ENCODE measurements at places on chromosomes 5 and 9.

GRCh38 chr5:34811706-34812105 is 27.3 kb upstream of the TTC23L start:
- no peak for DNase-seq

- no peak for DNase-seq
Measured at GRCh38 chr9:133323991-133324703, 11.8 kb downstream of the SURF6 start.

DNA sequence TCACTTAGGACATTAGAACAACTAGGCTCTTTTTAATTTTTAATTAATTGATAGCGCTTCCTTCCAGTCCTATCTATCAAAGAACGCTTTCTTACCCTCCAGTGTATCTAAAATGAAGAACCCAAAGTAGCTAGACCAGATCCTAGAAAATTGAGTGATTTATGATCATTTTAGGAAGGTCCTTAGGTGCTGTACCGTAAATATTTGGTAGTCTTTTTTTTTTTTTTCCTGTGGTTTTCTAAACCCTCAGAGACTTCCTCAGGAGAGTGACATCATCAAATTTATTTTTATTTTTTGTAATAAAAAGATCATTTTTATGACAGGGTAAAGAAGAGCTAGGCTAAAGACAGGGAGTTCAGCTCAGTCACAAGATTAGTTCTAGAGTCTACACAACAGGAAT is 197.4 kb downstream of the WDR70 start:
- DNase-seq = no peak

GRCh38 chr5:137269274-137269673 is 229.9 kb downstream of the SPOCK1 start:
- no peak for DNase-seq

DNA sequence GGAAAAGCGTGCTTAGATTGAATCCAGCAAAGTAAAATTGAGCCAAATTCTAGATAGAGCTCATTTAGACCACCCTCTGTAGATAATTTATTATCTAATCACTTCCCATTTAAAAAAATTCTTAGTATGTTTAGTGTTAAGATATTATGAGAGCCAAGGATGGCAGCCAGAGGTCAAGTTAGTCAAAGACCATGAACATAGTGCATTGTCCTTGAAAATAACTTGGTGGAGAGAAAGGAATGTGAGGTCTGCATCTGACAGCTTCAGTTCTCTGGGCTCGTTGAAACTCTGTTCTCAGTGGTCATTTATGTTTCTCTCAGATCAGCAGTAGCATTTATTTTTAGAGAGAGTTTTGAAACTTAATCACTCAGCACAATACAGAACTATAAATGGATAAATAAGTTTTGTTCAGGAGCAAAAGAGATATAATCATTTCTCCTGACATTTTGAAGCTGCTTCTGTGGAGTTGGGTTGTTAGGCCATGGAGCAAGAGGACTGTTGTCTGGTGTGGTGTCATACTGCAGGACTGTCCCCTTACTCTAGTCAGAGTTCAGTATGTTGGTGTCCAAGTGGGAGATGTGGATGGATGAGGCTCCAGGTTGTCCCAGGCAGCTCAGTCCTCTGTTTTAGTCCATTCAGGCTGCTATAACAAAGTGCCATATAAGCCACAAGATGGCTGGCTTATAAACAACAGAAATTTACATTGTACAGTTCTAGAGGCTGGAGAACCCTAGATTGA is 337.7 kb downstream of the FBXL7 start:
- no peak for DNase-seq

DNA sequence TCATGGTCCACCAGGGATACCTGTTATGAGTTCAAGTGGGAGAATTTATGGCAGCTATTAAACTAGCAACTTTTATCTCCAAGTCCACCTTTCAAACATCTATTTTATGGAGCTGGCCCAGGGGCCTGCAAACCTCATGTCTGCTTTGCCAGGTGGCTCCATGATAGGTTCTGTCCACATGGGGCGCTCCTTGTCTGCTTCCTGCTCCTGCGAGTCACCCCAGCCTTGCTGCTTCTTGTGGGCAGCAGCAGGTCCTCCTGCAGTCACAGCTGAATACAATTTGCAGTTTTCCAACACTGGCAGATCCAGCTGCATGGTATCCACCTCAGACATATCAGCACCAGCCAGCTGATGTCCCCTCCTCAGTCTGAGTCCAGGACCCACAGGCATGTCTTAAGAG is 39.6 kb upstream of the FRRS1L start:
- no peak for DNase-seq

DNA sequence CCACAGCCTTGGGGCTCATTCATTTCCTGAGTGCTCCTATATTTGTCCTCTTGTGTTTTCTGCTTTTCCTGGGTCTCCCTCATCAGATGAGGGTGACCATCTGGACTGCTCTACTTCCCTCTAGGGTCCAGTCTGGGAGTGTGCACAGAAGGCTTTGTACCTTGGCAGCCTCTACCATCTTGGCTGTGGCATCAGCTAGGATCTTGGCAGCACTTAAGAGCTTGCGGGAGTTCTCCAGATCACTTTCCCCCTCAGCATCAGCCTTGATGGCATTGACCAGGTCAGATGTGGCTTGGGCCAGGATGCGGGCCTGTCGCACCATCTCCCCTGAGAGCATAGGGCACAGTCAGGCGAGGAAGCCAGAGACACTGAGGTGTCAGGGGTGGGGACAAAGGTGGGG is 15.8 kb downstream of the TLN1 start:
- no peak for DNase-seq

DNA sequence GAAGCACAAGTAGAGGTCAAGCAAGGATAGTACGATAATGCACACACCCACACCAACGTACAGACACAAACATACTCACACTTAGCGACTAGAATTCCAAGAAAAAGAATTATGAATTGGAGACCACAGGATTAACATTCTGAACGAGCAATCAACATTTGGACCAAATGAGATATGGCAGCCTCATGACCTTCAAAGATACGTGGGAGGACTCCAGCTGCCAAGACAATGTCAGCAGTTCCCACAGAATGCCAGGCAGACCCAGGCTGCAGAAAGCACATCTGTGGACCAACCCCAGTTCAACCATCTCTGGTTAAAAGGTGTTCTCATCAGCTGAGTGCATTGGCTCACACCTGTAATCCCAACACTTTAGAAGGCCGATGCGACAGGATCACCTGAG is 187.6 kb upstream of the GRAMD2B start:
- DNase-seq = no peak

GRCh38 chr5:137822158-137822764 is 45.4 kb upstream of the MYOT start:
- DNase-seq = no peak

DNA sequence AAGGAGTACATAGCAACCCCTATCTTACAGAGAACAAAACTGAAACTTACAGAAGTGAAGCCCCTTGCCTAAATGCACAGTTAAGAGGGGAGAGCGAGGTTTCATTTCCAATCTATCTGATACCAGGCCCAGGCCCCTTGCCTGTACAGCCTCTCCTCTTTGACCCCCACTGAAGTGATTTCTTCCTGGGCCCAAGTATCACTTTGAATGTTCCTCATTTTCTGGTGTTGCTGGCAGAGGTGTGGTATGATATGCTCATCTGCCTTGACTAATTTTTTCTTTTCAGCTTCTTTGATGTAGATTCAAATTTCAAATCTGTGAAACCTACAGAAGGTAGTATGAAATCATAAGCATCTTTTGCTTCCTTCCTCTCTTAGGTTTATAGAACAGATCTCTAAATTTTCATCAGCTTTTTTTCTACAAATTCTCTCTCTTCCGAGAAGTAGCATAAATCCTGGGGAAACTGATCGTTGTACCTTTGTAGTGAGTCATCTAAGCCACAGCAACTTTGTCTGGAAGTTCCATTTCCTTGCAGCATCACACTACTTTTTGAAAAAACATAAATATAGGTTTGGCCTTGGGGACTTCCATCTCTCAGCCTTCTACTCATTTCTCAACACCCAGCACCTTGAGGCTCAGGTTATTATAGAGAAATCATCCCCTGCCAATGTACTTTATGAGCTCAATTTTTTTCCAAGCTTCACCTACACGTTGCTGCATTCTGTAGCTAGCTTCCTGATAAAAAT is 402.4 kb upstream of the PTGER4 start:
- no peak for DNase-seq

DNA sequence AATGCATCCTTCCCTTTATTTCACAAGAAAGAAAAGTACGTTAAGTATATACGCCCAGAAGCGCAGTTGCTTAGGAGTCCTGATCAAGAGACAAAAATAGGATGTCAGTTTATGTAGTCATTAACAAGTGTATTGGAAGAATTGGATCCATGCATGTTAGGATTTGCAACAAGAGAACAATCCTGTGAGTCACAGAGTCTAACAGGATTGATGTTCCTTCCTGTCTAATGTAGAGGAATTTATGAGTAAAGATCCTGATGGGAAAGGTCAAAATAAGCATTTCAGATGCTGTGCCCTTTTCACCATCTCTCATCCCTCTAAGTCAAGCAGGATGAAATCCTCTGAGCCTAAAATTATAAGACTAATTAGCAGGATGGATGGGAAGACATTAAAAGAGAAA is 406.0 kb upstream of the GRIA1 start:
- no peak for DNase-seq

- no peak for DNase-seq
Measured at GRCh38 chr9:136085815-136086212, 9.3 kb downstream of the NACC2 start.

- no peak for DNase-seq
Measured at GRCh38 chr5:90845723-90846554, 287.3 kb downstream of the ADGRV1 start.

- no peak for DNase-seq
Measured at GRCh38 chr5:117679046-117679445, 1104.4 kb upstream of the SEMA6A start.

DNA sequence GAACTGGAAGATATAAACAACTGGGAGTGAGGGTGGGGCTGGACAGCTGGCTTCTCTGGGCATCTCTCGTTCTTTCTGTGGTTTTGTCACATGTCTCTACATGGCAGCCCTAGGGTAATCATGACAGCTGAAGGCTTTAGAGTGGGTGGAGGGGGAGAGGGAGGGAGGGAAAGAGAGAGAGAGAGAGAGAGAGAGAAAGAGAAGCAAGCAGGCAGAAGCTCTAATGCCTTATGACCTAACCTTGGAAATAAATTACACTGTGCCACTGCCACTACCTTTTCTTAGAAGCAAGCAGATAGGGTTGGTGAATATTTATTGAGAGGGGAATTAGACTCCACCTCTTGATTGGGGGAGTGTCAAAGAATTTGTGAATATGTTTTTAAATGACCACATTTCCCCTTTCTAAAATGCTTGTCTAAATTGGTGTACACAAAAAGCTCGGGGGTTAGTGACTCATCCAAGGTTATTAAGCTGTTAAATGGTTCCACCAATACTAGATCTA is 2.6 kb upstream of the DAPK1 start:
- no peak for DNase-seq

DNA sequence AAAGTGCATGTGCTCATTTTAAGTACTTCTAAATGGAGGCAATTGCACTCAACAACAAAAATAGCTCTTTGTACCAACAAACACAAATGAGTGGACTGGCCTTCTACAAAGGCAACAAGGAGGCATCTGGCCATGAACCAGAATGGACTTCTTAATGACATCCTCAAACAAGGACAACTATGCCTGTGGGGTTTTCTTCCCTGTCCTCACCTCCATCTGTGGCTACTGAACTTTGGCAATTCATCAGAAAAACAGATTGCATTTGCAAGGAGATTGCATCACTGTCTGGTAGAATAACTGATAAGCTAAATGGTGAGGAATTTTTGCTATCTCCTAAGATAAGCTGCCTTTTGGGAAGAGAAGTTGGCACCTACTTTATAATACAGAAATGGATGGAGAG is 447.3 kb upstream of the CCNG1 start:
- no peak for DNase-seq

DNA sequence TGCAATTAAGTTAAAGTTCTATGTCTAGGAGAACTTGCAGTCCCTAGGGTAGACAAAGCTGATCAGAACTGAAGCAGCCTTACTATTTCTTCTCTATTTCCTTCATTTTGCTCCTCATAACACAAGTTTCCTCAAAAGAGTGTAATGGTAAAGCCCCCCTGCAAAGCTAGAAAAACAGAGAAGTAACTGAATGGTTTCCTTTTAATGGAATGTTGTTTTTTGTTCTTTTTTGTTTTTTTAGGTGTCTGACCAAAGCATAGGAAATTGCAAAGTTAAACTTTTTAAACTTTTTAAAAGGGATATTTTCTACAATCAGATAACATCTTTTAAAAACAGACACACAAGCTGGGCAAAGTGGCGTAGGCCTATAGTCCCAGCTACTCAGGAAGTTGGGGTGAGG is 145.7 kb downstream of the TLE1 start:
- no peak for DNase-seq

GRCh38 chr9:133772581-133772980 is 34.4 kb upstream of the SARDH start:
- no peak for DNase-seq

DNA sequence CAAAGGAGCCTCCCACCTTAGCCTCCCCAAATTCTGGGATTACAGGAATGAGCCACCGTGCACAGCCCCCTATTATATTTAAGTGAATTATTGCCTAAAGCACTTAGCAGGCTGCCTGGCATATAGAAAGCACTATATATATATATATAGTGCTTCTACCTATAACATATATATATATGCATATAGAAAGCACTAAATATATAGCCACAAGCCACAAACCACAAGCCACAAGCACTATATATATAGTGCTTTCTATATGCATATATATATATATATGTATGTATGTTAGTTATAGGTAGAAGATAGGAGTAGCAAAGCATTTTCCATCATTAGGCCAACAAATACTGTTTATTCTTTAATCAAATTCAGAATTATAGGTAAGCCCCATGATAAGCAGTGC is 185.8 kb downstream of the CWC27 start:
- DNase-seq = no peak

- DNase-seq = no peak
Measured at GRCh38 chr9:103474156-103474555, 479.0 kb downstream of the CYLC2 start.

GRCh38 chr9:100131216-100131615 is 32.2 kb downstream of the INVS start:
- no peak for DNase-seq

DNA sequence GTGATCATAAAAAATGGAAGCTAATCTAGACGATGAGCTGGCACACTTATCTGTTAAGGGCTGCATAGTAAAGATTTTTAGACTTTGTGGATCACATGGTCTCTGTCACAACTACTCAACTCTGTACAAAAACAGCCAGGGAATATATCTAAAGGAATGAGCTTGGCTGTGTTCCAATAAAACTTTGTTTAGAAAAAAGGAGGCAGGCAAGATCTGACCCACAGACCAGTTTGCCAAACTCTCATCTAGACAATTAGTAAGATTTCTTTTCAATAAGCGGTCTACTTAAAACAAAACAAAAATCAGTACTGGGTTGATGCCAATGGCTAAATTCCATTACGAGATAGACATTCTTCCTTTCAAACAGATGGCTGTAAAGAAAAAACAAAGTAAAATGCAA is 53.0 kb upstream of the RETREG1 start:
- DNase-seq = no peak
